ENCODE measurements at places on chromosomes 7 and 10.
A peak's percentile ranks its signal among the peaks of the same experiment; 100 is the strongest.

GRCh38 chr7:116576350-116577319 is 51.8 kb downstream of the CAV1 start:
- peaks cover 9% of the 10 kb centered on the region for H3K27me3 ChIP-seq
- no peaks in the 10 kb centered on the region for H3K36me3 ChIP-seq
- no peak overlapping the region for H3K4me3 ChIP-seq
- no peak for DNase-seq

- H3K4me3 ChIP-seq, result no peak overlapping the region
- H3K36me3 ChIP-seq, result no peaks in the 10 kb centered on the region
- H3K27me3 ChIP-seq, result no peaks in the 10 kb centered on the region
- no peak for DNase-seq
- H3K27ac ChIP-seq, result no peak overlapping the region
Observed at GRCh38 chr7:47449810-47450590, 131.9 kb downstream of the TNS3 start.

DNA sequence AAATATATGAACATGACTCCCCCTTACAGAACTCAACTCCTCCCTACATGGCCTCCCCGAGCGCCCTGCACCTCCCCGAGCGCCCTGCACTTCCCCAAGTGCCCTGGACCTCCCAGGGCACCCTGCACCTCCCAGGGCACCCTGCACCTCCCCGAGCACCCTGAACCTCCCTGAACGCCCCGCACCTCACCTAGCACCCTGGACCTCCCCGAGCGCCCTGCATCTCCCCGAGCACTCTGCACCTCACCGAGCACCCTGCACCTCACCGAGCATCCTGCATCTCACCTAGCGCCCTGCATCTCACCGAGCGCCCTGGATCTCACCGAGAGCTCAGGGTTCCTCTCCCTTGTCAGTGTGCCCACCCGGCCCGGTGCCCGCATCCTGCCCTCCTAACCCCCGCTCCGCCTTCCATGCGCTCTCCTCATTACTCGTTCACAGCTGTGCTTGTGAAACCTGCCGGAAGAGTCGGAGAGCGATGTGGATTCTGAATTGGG is 134.3 kb downstream of the ACTR3B start:
- no peaks in the 10 kb centered on the region for H3K27me3 ChIP-seq
- H3K4me1 ChIP-seq, result no peaks in the 10 kb centered on the region
- H3K4me3 ChIP-seq, result no peak overlapping the region
- H3K27ac ChIP-seq, result no peak overlapping the region
- no peak for DNase-seq
- H3K36me3 ChIP-seq, result no peaks in the 10 kb centered on the region

- H3K4me1 ChIP-seq, result no peaks in the 10 kb centered on the region
- no peak overlapping the region for H3K4me3 ChIP-seq
- H3K36me3 ChIP-seq, result no peaks in the 10 kb centered on the region
- no peak overlapping the region for H3K27ac ChIP-seq
Observed at GRCh38 chr10:7585228-7585627, 81.5 kb downstream of the ITIH5 start.

GRCh38 chr10:86545101-86545500 is 23.5 kb upstream of the WAPL start:
- no peaks in the 10 kb centered on the region for H3K36me3 ChIP-seq
- H3K27me3 ChIP-seq, result peaks cover 9% of the 10 kb centered on the region
- no peak overlapping the region for H3K27ac ChIP-seq
- no peak overlapping the region for H3K4me3 ChIP-seq
- no peak for DNase-seq

- H3K36me3 ChIP-seq, result no peaks in the 10 kb centered on the region
- no peak overlapping the region for H3K27ac ChIP-seq
- H3K4me3 ChIP-seq, result no peak overlapping the region
- DNase-seq, result no peak
- H3K27me3 ChIP-seq, result no peaks in the 10 kb centered on the region
Observed at GRCh38 chr7:44236333-44236728, 35.6 kb downstream of the YKT6 start.

- H3K36me3 ChIP-seq, result no peaks in the 10 kb centered on the region
- no peak for DNase-seq
- peaks cover 5% of the 10 kb centered on the region for H3K4me1 ChIP-seq
- H3K4me3 ChIP-seq, result no peak overlapping the region
Observed at GRCh38 chr7:88309819-88310218, 3.1 kb upstream of the STEAP4 start.

DNA sequence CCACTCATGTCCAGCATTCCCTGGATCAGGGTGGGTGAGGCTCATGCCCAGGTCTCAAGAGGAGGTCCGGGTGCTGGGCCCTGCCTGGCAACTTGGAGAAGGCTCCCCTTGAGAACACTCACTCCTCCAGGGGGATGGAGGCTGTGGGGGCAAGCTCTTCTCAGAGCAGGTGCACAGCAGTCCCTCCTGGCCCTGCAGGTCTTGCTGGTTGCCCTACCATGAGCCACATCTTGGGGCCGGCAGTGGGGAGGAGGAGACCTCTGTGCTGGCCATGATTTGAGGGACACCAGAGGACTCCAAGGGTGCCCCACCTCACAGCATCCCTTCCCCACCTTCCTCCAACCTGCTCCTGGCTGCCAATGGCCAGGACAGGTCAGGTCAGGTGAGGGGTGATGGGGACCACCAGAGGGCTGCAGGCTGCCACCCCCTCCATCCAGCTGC is 87.4 kb upstream of the RET start:
- H3K27ac ChIP-seq, result no peak overlapping the region
- H3K4me1 ChIP-seq, result no peaks in the 10 kb centered on the region
- H3K4me3 ChIP-seq, result no peak overlapping the region

- peaks cover 40% of the 10 kb centered on the region for H3K36me3 ChIP-seq
- H3K4me1 ChIP-seq, result peaks cover 26% of the 10 kb centered on the region
- H3K27me3 ChIP-seq, result no peaks in the 10 kb centered on the region
- no peak overlapping the region for H3K4me3 ChIP-seq
Observed at GRCh38 chr10:73406846-73407245, 7.0 kb downstream of the ANXA7 start.

GRCh38 chr7:22444181-22444971 is 55.6 kb downstream of the STEAP1B start:
- no peak overlapping the region for H3K4me3 ChIP-seq
- H3K36me3 ChIP-seq, result no peaks in the 10 kb centered on the region
- peaks cover 10% of the 10 kb centered on the region for H3K4me1 ChIP-seq
- no peak overlapping the region for H3K27ac ChIP-seq

DNA sequence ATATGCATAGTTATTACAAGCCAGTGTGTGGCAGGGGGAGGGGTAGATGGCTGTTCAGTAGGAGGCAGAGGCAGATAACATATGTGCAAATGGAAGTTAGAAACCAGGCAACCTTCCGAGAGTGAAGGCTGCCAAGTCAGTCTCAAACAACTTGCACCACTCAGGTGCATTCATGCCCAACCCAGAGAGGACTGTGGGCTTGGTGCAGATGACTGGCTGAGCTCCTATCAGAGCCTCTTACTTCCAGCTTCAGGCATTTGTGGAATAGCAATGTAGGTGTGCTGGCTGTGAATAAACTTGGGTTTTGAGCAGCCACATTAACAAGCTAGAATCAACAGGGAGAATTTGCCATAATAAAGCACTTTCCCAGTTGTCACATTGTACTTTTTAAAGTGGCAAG is 789.8 kb downstream of the PHTF2 start:
- no peak overlapping the region for H3K27ac ChIP-seq
- no peaks in the 10 kb centered on the region for H3K27me3 ChIP-seq
- DNase-seq, result no peak
- no peaks in the 10 kb centered on the region for H3K4me1 ChIP-seq
- no peaks in the 10 kb centered on the region for H3K36me3 ChIP-seq

DNA sequence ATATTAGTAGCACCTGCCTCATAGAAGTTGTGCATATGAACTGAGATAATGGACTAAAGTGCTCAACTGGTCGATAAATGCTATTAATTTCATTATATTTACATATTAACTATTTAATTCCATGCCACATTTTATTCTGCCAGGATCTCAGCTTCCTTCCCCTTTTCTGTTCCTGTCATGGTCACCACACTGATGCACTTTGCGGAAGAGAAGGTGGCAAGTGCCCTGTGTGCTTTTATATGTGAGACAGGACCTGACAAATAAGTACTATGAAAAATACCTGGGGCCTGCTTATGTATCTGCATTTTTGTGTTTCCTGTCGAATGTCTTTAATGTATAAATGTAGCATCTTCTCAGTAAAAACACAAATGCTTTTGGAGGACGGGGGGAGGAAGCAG is 12.2 kb downstream of the ATP6V0E2 start:
- H3K4me3 ChIP-seq, result no peak overlapping the region
- H3K27me3 ChIP-seq, result no peaks in the 10 kb centered on the region
- H3K36me3 ChIP-seq, result no peaks in the 10 kb centered on the region
- no peak for DNase-seq
- peaks cover 7% of the 10 kb centered on the region for H3K4me1 ChIP-seq

DNA sequence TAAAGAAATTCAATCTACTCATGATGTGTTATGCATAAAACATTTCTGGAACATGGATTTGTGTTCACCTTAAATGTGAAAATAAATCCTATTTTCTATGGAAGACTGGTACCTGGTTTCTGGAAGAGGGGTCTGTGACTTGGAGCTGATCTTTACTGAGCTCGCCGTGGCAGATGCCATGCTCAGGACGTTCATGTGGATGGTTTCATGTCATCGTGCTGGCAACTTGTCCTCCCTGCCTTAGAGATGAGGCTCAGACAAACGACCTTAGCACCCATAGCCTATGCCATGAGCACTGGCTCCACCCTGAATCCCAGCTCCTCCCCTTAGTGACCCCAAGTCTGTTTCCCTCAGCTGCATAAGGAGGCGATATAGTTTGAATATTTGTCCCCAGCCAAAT is 7.3 kb downstream of the PPIF start:
- H3K4me3 ChIP-seq, result no peak overlapping the region
- H3K36me3 ChIP-seq, result peaks cover 71% of the 10 kb centered on the region
- H3K27me3 ChIP-seq, result no peaks in the 10 kb centered on the region
- H3K27ac ChIP-seq, result no peak overlapping the region
- no peak for DNase-seq
- peaks cover 39% of the 10 kb centered on the region for H3K4me1 ChIP-seq

DNA sequence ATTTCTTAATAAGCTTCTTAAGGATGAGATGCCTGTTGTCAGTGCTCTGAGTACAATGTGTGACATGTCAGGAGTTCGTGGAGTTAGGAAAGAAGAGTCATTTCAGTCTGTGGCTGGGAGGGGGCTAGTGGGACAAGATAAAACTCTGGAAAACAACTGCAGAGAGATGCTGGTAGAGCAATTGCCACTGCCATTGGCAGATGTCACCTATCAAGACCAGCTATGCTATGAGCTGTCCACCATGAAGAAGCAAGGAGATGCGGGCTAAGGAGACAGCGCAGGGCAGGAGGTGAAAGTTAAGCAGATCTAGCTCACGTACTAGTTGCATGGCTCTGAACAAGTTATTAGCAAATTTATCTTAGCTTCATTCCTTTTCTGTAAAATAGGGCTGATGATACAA is 756.7 kb downstream of the KCNMA1 start:
- peak; percentile 11 for DNase-seq
- H3K4me1 ChIP-seq, result no peaks in the 10 kb centered on the region
- no peaks in the 10 kb centered on the region for H3K36me3 ChIP-seq
- no peak overlapping the region for H3K27ac ChIP-seq
- no peaks in the 10 kb centered on the region for H3K27me3 ChIP-seq

- no peaks in the 10 kb centered on the region for H3K4me1 ChIP-seq
Observed at GRCh38 chr10:27436710-27437109, 67.4 kb upstream of the RAB18 start.

DNA sequence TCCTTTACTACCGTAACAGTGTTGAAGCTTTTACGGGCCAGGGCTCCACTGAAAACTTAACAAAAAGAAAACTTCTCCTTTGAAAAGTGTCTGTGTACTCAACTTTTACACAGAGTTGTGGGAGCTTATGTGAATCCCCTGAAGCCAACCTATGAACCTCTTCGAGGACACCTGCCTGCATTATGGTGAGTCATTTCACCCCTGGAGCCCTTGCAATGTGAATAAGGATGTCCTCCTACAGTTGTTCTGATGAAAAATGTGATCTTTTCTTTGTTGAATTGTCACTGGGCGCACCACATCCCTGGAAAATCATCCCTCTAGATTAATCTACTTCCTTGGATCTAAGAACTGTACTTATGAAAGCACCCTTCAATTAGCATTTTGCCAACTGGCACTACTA is 93.2 kb downstream of the SORCS1 start:
- H3K4me3 ChIP-seq, result no peak overlapping the region
- no peaks in the 10 kb centered on the region for H3K27me3 ChIP-seq
- DNase-seq, result no peak
- H3K4me1 ChIP-seq, result no peaks in the 10 kb centered on the region

DNA sequence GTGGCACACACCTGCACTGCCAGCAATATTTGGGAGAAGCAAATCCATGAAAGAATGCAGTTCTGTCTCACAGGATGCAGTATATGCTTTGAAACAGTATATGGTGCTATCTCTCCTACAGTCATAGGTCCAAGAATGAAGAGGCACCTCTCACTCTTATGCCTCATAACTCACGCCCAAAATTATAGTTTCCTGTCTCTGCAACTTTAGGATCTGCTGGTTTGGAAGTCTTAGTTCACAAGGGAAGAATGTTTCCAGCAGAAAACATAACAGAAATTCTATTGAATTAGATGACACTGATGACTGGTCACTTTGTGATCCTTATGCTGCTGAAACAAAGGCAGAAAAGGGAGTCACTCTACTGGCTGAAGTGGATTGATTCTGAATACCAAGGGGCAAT is 5.7 kb downstream of the C10orf67 start:
- H3K27ac ChIP-seq, result no peak overlapping the region
- no peak overlapping the region for H3K4me3 ChIP-seq
- no peak for DNase-seq
- no peaks in the 10 kb centered on the region for H3K27me3 ChIP-seq

DNA sequence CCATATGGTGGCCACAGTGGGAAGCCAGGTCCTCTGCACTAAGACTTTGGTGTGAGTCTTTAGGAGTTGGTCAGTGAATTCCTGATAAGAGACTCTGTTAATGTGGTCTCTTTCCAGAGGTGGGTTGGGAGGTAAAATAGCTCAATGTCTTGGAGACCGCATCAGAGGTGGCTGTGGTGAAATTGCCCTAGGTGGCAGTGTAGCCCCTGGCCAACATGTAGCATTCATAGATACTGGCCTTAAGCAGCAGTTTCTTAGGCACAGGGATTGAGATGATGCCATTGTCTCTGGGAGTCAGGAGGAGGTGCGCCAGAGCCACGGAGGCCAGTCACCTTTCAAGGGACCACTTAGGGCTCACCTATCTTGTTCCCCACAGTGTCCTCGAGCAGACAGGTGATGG is 202.8 kb downstream of the CREB5 start:
- no peak overlapping the region for H3K4me3 ChIP-seq
- no peaks in the 10 kb centered on the region for H3K36me3 ChIP-seq
- H3K27me3 ChIP-seq, result no peaks in the 10 kb centered on the region
- H3K27ac ChIP-seq, result no peak overlapping the region
- DNase-seq, result no peak
